Activated CD4-positive, CD25-positive, alpha-beta regulatory T cell (primary cell): ENCODE measurements at places on chromosomes 12 and 14.

- DNase-seq: no peak
These were observed 148.2 kb downstream of the ADGRD1 start for GRCh38 chr12:131101703-131102492.

DNA sequence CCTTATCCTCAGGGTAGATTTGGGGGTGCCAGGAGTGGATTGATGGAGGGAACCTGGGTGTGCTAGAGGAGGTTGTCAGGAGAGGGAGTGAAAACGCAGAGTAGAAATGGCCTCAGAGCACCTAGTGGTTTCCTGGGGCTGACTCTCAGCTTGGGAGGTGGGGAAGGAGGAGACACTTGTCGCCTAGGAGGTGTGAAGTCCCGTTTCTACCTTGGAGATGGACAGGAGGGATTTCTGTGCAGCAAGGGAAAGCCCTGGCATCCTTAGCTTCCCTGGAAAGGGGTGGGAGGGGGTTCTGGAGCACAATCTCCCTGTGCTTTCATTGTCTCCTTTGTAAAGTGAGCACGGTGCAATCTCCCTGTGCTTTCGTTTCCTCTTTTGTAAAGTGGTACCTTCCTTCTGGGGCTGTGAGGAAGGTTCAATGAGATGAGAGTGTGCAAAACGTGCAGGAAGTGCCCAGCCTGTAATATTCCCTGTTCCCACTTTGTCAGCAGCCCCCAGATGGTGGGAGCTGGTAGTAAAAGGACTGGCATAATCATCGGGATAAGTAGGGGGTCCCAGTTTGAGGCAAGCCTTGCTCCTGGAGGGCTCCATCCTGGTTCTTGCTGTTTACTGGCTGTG lies 1.6 kb downstream of the OAS3 start:
- DNase-seq: no peak

GRCh38 chr12:81668475-81668874 lies 90.7 kb downstream of the PPFIA2 start:
- DNase-seq: no peak

- no peak for DNase-seq
These were observed 382.2 kb downstream of the CCER1 start for GRCh38 chr12:90572778-90573177.

GRCh38 chr14:101934601-101935150 lies 29.7 kb upstream of the DYNC1H1 start:
- DNase-seq: no peak

GRCh38 chr12:58966939-58967338 lies 46.6 kb upstream of the LRIG3 start:
- DNase-seq: no peak
